ENCODE measurements at places on chromosomes 2 and 18.

- DNase-seq, result no peak
Measured at GRCh38 chr2:127096280-127096679, 10.7 kb downstream of the BIN1 start.

DNA sequence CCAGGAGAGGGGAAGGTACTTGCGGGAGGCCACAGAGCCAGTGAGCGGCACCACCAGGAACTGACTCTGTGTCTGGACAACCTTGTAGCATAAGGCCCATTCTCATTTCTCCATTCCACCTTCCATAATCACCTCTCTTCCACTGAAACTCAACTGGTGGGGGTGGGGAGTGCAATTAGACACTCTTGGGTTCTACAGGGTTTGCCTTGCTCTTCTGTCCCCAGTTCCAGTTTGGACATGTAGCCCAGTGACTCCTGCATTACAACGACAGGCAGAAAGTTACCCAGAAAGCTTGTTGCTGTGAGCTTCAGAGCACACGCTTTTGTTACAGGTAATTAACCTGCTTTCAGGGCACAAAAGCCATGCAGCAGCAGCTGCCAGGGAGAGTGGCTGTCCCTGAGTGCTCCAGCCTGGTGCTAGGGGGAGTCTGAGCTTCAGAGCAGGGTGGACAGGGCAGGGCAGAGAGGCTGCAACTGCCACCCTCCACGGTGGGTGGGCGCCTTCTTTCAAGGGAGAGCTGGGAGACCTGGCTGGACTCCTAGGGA, 65.2 kb downstream of the COPS8 start:
- DNase-seq, result no peak

- peak; percentile 92 for DNase-seq
Measured at GRCh38 chr2:85561280-85562212, at the start of gene GGCX. Gene GGCX (minus strand): TSS chr2:85561493. CDS start chr2:85561428, 65 bp downstream.

DNA sequence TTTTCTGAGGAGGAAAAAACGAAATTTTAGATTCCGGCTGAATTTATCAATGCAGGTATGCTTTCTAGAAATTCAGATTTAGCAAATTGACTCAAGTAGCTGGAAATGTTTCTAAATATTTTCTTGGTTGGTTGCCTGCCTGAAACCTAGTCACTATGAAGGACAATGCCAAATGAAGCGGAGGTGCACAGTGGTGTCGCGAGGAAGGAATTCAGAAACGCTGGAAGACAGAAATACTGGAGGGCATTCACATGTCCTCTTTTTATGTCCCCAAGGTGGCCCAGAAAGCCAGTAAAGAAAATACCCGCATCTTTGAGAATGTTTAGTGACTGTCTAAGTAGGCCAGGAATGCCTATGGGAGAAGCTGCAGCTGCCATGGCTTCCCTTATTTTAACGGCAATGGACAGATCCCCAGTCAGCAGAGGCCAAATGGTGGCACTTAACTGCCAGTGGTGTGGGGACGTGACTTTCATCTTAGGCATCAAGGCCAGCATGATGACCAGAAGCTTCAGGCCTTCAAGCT, 15.8 kb upstream of the EFR3B start:
- DNase-seq, result no peak

DNA sequence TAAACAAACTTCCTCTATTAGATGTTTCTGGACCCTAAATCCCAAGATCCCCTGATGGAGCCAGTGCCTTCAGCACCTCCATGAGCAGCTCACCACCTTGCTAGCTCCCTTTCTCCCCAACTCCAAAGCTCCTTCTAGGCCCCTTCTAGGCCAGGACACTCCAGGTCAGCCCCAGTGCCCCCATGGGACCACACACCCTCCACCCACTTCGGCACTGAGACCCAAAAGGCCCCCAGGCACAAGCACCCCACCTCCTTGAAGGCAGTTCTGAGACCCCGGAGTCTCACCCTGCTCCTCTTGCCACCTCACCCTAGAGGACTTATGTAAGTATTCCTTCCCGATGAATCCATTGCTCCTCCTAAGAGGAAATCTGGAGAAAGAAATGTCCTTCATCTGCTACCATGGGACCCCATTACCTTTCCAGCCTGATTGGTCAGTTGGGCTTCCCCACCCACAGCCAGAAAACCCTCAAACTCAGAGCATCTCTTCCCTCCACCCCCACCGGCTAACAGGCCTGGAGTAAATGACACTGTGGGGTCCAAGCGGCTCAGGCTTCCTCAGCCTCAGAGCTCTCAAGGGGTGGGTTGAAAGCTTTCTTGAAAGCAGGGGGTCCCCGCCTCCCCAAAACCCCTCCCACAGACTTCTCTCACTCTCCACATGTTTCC, 9.8 kb upstream of the ARMC9 start:
- no peak for DNase-seq

DNA sequence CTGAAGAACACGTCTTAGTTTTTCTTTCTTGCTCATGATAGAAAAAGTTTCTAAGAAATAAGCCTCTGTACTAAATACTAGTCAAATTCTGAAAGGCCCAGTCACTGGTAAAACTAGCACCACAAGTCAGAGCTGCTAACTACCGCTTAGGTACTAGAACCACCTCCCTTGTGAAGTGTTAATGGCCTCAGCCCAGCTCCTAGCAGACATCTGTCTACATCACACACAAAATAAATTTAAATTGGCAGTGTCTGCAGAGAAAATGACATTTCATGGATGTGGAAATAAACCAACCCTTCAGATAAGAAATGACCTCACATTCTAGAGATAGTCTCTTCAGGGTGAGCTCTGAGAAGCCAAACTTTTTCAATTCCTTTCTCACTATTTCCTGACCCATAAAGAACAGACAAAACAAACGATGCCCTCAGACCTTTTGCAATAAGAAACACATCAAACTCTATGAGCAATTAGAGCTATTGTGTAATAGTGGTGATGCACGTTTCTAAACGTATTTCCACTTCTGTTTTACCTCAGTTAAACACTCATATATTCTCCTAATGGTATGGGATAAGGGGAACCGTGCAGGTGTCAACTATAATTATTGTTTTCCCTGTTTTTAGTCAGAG, 70.3 kb upstream of the DSG1 start:
- no peak for DNase-seq

DNA sequence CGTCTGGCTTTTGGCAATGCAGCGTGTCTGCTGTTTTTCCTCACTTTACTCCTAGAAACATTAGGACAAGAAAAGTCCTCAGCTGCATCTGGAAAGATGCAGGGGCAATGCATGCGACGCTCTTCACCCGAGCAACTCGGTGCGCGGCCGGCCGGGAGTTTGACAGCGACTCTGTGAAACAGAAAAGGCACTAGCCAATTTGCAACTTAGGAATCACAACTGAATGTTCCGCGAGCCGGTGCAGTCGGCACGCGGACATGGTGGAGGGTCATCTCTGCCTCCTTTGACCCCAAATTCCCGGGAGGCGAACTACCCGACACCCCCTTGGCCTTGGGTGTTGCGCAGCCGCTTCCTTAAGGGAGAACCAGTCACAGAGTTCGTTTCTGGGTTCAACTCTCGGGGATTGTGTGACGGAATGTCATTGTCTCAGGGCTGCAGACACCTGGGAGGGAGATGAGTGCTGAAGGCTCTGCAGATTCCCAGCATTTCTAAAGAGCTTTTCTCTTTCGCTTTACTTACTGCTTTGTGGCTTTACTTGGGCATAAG, 9.8 kb downstream of the NR4A2 start:
- DNase-seq, result no peak

DNA sequence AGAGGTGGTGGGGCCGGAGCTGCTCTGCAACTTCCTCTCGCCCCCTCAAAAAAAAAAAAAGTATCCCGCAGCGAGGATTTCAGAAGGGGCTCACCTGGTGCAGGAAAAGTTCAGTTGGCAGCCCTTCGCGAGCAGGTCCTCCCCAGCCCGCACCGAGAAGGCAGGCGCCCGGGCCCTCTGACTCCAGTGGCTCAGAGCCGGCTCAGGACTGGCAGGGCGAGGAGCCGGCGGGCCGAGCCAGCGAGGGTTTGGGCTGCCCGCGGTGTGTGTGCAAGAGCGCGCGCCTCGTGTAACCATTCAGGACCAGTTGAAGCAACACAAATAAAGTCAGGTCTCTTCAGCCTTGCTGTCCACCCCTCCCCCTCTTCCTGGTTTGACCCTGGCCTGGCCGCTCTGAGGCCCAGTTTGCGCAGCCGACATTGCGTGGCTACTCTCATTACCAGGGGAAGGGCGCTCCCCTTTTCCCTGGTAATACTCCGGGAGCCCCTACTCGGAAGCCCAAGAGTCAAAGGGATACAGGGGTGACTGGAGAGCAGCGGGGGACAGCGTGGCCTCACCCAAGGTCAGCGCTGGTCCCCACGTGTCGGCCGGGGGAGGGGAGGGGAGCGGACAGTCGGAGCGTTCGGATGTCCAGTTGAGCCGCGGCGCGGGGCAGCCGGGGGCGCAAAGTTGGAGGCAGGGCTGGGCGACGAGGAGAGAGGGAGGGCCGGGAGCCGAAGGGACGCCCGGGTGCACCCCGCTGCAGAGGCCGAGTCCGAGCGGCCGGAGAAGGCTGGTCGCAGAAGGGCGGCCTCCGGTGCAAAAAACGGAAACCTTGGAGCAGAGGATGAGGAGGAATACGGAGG, 12.3 kb downstream of the EN1 start:
- no peak for DNase-seq

DNA sequence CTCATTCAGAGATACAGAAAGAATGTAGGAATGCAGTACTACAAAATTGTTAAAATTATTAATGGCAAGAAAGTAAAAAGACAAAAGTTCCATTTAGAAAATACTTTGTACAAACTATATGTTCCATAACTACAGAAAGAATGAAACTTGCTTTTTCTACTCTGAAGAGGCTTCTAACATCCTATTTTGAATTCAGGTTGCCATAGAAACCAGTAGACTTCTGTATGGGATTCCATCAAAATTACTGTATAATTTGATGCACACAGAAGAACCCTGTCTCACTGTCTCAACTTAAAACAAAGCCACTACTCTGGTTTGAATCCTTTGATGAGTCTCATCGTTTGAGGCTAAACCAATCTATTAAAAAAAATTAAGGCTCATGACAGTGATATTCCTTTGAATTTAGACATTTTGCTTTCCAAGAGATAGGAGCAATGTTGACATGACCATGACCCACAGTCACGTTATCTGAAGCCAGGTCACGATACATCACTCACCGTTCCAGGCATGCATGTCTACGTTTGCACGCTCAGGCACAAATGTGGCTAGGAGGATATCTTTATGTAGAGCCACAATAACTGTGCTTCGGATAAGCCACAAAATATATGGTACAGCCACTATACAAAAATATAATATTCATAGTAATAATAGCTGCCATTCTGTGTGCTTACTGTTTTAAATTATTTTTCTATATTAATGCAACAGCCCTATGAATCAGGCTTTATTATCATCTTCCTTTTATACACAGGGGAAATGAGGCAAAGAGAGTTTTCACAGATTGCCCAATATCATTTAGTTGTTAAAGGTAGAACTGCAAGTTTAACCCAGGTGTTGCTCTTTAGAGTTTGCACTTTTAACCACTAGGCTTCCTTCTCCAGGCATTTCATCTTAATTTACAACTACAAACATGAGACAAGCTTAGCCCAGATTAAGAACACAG, 82.4 kb downstream of the CACNB4 start:
- DNase-seq, result no peak

DNA sequence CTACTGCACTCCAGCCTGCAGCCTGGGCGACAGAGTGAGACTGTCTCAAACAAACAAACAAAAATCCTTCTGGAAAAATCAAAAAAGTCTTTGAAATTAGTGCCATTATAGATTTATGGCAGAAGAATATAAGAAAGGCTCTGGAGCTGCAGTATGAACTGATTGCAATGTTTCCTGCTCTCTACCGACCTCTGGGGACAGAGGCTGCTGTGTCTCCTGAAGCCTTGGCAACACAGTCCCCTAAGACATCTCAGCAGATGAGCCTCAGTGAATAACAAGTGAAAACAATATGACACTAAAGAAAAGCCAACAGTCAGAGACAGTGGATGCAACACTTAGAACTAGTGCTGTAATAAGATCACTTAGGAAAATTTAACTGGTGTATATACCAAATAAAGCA, 494.9 kb upstream of the LRATD1 start:
- no peak for DNase-seq

- no peak for DNase-seq
Measured at GRCh38 chr2:238857959-238858358, 10.1 kb downstream of the TWIST2 start.

- no peak for DNase-seq
Measured at GRCh38 chr2:120874888-120875275, 139.2 kb downstream of the GLI2 start.

DNA sequence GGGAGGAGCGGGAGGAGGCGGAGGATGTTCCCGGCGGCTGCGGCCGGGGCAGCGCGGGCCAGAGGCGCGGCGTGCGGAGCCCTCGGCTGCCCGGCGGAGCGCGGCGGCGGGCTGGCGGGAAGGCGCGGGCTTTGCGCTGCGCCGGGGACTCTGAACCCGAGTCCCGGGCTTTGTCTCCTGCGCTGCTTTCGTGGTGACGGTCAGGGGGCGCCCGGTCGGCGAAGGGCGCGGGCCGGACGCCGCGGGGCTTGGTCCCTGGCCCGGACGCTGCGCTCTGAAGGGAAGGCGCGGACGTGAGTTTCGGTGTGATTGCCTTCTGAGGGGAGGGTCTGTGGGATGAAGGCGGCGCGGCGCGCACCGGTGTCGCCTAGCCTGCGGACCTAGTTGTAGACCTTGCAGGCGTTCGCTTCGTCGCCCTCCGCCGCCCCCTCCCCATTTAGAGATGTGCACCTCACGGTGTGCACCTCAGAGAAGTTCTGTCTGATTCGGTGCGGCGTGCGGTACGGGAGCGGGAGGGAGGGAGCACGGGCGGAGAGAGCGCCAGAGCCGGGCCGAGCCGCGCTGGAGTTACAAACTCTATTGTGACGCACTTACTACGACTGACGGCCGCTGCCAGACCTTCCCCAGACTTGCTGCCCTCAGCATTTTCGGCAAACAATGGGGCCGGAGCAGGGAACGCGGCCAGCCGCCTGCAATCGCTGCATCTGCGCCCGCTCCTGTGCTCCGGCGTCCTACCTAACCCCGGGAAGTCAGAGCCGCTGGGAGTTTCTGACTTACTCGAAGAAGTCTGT, 2.1 kb downstream of the BCL2L11 start:
- DNase-seq, result no peak

DNA sequence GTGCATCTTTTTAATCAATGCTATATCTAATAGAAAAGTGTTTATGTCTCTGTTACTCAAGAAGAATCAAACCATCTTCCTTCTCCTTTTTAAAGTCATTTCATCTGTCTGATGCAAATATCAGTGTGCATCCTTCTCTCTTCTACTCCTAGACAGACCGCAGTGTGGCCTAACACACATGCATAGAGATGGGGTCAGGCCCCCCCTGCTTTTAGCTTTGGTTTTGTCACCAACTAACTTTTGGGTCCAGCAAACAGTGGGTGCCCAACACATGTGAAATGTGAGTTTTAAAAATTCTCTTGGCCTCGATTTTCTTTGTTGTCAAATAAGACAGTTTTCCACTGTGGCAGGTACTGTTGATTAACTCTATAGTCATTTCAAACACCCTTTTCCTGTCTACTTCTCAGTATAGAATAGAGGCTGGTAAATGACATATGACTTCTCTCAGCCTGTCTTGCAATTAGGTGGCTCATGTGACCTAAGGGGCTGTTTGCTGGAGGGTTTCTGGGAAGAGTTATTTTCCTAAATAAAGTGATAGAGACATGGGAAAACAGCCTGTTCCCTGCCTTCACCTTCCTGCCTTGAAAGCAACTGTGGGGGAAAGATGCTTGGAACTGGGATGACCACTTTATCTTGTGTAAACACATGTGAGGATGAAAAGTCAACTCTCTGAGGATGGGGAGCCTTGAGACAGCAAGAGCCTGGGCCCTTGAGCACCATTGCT, 65.7 kb upstream of the DARS1 start:
- DNase-seq, result no peak

- DNase-seq, result no peak
Measured at GRCh38 chr2:106646605-106647004, 159.4 kb downstream of the CD8B2 start.

- no peak for DNase-seq
Measured at GRCh38 chr2:95310651-95311050, 13.5 kb downstream of the KCNIP3 start.
